Stimulated activated CD4-positive, alpha-beta T cell treated with anti-CD3 and anti-CD28 coated beads, TNF-alpha, amount 100 ng/mL, for 24 hours (primary cell): ENCODE measurements at places on chromosomes 2 and 18.

- DNase-seq = no peak
Observed at GRCh38 chr2:219401606-219402005, 13.9 kb upstream of the DNPEP start.

- no peak for DNase-seq
Observed at GRCh38 chr18:7172611-7173010, 55.0 kb upstream of the LAMA1 start.

DNA sequence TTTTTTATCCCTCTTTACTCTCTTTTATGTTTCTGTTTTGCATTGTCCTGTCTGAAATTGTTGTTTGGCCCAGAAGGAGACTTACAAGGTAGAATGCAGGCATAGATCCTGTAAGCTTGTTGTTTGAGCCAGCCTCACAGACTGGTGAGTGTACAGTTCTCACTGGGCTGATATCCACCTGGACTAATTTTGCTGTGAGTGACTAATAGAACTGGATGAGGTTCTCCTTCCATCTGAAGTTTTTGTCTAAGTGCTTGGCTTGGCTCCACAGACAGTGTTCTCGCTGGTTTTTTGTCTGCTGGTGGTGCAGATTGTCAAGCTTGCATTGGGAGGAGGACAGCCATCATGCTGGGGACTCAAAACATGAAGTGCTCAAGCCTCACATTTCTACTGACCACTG, 495.7 kb downstream of the TSN start:
- no peak for DNase-seq

DNA sequence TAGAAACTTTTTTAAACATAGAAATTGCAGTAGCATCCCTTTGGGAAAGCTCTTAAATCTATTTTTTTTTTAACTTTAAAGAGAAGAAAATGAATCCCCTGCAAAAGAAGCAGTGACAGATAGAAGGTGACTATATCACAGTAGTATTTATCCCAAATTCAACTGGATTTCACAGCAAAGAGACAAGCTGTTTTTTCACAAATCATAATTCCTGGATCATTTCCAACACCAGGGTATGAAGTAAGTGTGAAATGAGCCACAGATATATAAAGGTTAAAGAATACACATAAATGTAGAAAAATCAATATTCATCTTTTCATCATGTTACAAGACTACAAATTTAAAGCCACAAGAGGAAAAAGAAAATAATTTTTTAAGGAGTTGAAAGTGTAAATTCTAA, 1404.9 kb upstream of the NXPH2 start:
- DNase-seq = no peak

- DNase-seq = no peak
Observed at GRCh38 chr18:49970319-49970718, 157.0 kb upstream of the ACAA2 start.

- DNase-seq = no peak
Observed at GRCh38 chr2:26875065-26875634, 27.2 kb downstream of the DPYSL5 start.

DNA sequence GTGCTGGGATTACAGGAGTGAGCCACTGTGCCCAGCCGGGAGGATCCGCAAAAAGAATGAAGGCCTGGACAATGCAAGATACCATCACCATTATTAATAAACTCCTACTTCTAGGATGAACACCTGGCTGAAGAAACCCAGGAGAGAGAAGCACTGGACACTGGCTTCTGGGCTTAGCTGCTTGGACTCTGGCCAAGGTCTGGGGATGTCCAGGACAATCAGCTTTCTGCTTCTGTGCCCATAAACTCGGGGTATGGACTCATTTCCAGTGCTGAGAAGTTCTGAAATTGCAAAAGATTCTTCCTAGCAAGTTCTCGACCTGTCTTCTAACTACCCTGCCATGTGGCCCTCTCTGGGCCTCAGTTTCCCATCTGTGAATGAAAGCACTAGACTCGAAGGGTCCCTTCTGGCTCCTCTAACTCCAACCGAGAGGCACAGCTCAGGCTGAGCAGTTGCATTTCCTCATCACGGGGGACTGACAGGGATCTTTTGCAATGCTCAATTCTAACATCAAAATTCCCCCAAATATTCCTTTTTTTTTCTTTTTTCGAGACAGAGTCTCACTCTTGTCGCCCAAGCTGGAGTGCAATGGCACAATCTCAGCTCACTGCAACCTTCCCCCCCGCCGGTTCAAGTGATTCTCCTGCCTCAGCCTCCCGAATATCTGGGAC, 2.4 kb upstream of the SH2D6 start:
- no peak for DNase-seq

GRCh38 chr2:30514134-30514847, 67.2 kb downstream of the LCLAT1 start:
- no peak for DNase-seq

DNA sequence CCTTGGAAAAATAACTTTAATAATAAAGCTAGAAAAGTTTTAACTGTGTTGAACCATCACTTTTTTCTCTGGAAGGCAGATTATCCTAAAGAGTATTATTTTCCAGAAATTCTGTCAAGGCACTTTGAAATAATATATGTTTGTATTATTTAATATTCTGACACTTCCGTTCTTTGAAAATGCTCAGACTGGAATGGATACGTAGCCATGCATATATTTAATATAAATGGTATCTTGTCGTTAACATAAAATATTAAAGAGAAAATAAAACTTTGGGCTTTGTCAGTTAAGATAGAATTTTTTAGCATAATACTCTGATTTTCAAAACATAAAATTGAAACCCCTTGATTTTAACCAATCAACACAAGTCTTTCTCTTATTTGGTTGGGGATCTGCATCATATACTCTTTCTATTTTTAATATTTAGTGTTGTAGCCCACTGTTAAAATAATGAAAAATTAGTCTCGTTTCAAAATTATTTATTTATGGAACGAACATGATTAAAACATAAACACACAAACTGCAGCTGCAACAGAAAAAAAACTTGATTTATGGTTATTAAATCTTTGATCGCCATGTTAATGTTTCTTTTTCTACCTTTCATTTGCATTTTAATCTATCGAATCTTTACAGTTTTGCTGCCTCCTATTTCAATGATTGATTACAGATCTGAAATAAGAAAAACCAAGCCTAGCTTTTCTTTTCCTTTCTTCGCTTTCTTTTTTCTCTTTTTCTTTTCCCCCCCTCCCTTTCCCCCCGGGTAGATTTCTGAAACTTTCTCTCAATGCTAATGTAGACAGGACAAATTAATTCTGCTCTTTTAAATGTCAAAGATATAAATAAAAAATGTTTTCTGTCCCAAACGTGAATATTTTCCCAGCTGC, 145.5 kb downstream of the MEIS1 start:
- no peak for DNase-seq

DNA sequence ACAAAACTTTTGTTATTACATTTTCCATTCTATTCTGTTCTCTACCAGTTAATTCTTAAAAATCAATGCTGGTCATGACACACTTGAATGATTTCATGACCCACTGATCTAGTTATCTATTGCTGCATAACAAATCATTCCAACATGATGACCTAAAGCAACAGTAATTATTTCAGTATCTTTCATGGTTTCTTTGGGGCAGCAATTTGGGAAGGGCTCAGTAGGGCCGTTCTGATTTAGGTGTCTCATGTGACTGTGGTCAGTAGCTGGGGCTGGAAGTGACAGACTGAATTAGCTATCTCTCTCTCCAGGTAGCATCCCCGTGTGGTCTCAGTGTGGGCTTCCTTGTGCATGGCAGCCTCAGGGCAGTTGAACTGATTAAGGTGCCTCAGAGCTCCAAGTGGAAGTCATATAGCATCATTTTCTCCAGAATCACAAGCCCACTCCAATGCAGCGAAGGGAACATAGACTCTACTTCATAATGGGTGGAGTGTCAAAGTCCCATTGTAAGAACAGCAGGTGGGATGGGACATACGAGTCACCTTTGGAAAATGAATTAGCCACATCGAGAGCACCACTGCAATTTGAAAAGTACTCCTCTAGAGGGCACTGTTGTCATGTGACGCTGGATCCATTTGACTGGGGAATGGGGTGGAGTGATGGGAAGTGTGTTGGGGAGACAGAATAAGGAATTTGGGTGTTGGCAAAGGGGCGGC, 39.1 kb upstream of the FAM136A start:
- peak; percentile 13 for DNase-seq

DNA sequence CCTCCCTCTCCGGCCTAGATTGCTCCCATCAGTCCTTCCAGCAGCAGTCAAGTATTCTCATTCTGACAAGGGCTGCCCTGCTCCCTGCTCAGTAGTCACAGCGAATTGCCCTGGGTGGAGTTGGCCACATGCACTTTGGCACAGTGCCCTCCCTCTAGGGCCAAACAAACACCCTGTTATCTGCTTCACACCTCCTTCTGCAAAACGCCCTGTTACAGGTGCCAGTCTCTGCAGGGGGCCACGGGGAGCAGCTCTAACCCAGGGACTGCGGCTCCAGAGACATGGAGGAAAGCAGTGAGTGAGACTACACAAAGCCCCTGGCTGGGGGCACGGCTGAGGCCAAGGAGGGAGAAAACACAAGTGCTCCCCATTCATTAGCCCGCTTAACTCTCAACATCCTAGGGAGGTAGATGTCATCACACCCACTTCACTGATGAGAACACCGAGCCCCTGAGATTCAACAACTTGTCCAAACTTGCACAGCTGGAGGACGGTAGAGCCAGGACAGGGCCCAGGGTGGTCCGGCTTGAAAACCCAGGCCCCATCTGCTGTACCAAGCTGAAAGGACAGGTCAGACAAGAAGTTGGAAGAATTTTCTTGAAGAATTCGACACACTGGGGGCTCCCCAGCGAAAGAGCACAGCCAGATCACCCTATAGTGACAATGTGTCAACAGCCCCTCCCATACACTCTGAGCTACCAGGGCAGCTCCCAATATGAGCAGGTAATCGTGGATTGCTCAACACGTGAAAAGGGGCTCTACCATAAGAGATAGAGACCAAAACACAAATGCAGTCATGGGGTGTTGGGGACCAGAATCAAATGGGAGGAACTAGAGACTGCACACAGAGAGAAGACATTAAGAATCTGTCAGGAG, 8.7 kb upstream of the TFCP2L1 start:
- DNase-seq = no peak

- DNase-seq = no peak
Observed at GRCh38 chr2:31075431-31075830, 62.8 kb downstream of the GALNT14 start.

DNA sequence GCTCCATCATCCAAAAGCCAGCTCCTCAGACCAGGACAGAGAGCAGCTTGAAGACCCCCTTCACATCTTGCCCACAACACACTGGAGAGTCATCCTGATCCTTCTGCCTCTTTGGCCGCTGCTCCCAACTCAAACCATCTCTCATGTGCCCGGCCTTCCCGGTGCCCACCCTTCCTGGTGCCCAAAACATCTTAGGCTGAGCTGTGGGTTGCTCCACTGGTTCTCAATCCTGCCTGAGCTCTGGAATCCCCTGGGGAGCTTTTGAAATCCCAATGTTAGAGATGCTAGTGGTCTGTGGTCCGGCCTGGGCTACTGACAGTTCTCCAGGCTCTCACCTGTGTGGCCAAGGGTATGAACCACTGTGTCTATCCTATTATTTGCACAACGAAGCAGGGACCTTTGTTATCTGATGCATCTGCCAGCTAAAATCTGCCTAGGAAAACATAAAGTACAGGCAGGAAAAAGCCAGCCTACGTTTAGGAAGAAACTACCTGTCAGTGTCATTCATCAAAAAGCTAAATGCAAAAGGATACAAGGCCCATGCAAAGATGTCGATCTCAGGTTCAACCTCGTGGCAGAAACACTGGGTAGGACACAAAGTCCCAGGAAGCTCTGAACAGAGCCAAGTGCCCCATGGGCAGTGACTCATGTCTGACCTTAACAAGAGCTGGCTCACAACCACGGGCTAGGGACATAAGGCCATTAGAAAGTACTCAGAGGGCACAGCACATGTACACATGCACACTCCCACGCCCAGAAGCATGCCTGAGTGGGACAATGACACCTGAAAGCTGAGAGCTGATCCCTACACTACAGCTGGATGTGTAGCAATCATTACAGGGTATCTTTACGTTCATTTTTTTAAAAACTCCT, 30.8 kb downstream of the TBC1D8 start:
- no peak for DNase-seq

- DNase-seq = no peak
Observed at GRCh38 chr2:61688369-61689334, 150.5 kb upstream of the XPO1 start.

DNA sequence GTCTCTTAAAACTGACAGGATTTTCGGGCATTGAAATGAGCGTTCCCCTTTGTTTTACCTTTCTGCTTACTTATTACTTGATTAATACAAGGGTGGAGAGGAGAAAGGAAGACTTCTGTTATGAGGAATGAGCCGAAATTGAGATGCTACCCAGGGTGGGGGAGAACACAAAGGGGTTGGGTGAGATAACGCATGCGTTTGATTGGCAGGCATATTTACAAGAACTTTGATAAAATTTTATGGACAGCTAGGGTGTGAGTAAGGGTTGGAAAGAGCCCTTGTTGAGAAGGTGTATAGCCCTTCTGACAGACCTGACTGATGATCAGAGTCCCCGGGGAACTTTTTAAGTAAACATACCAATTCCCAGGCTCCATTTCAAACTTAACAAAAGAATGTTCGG, 1.8 kb downstream of the RNF138 start:
- DNase-seq = no peak

DNA sequence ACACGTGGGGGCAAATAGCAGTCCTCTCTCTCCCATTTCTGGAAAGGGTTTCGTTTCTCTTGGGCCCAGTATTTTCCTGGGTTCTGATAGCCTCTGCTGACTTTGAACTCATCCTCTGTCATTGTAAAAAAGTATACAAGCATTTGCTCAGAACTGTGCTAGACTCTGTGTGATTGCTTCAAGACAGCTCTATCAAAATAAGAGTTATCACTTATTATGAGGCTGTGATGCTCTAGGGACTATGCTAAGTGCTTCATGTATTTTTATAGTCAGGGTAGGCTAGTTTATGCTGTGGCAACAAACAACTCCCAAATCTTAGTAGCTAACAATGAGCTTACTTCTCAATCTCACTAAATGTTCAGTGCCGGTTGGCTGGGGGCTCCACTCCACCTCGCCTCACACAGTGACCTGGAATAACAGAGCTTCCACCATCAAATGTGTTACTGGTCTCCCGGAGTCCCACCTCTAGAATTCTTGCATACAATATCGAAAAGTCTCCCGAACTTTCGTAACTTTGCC, 110.8 kb upstream of the CDC42EP3 start:
- DNase-seq = no peak

DNA sequence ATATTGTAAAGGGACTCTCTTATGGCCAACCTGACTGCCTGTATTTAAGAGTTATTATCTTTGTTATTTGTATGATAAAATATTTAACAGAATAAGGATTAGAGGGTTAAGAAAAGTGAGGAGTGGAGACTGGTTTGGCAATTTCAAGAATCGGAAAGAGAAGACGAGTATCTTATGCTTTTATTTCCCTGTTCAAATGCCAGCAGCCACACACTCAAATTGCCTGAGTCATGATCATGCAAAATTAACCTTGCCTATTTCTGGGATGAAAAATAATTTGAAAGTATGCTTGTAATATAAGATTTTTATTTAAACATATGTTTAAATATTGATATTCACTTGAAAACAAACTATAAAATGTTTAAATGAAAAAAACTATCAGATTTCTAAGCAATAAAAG, 188.6 kb downstream of the CD226 start:
- no peak for DNase-seq

GRCh38 chr2:29806461-29806860, 114.9 kb downstream of the ALK start:
- no peak for DNase-seq
